ENCODE measurements at places on chromosomes 4 and X.

DNA sequence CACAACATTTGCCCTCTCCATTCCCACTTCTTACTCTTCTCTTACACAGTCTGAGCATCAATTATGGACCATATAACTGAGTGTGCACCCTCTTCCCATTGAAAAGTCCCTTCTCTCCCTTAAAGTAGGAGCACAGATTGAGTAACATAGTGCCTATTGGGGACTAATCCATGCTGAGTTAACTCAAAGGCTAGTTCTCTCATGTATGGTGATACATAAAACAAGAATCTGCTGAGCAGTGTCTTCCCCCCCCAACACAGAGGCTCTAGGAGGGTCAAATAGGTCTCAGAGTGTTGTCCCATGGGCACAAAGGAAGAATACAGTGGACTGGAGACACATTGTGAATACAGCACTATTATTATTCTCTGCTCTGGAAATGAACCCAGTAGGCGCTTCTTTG lies 274.6 kb upstream of the BOD1L1 start:
- DNase-seq = no peak

DNA sequence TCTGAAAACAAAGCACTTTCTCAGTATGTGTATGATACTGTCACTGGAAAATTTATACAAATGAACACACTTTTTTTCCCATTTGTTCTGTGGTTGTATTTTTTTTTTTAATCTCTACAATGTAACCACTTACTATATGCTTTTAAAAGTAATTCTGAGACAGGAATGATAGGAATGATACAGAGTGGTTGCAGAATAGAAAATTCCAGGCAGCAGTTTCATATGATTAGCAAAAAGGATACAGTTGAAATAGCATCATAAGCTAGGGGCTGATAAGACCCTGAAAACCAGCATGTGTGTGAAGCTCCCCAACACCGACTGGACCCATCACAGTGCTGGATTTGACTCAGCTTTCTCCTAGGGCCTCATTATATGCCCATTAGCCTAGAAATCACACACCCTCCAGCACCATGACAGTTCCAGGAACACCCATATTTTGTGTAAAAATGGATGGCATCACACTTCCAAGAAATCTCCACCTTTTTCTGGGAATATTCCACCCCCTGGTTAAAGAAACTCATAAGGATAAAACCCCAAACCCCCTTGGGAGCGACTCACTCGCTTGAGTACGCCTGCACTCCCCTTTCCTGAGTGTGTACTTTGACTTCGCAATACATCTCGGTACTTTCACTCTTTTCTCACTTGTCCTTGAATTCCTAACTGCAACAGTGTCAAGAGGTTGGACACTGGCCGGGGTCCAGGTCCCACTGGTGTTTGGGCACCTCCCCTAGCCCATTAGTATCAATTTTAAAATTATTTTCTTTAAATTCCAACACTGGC lies 77.4 kb upstream of the AGA start:
- no peak for DNase-seq

- no peak for DNase-seq
These were observed 1.3 kb downstream of the TBL1X start for GRCh38 chrX:9466124-9466495.

- DNase-seq = no peak
These were observed 21.0 kb upstream of the JAKMIP1 start for GRCh38 chr4:6221301-6221850.

- DNase-seq = no peak
These were observed 107.4 kb upstream of the MAMLD1 start for GRCh38 chrX:150255441-150256296.

GRCh38 chr4:91990726-91991125 lies 313.0 kb upstream of the GRID2 start:
- no peak for DNase-seq
